ENCODE measurements at places on chromosomes 5 and 9.

- DNase-seq, result no peak
Measured at GRCh38 chr5:164860896-164861295, 1355.5 kb downstream of the MAT2B start.

- no peak for DNase-seq
Measured at GRCh38 chr5:665956-666711, 27.0 kb downstream of the TPPP start.

DNA sequence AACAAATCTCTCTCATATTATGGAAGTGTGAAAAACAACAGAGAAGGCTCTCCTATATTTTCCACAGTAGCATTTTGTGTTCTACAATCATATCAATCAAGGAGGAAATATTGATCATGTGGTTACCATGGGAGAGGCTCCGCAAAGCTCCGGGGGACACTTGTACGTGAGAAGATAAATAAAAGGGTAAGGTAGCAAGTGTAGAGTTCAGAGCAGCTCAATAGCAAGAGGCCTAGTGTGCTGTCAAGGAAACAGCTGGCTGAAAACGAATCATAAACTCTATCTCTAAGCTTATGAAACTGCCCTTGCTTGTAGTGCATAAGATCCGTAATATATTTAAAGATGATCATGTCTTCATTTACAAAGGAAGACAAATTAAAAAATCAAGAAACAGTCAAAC is 57.5 kb downstream of the CDH18 start:
- no peak for DNase-seq

- no peak for DNase-seq
Measured at GRCh38 chr5:60856066-60856465, 12.0 kb upstream of the ELOVL7 start.

- no peak for DNase-seq
Measured at GRCh38 chr9:94178927-94179326, 80.2 kb upstream of the ZNF169 start.
